Lower leg skin (tissue), 4 donors: ENCODE measurements at places on chromosomes 5 and 9. TPM values are rescaled to one million over a fixed set of nuclear protein-coding genes. Genes with fewer than 3 reads are reported as not detected.

- DNase-seq = no peak
Measured at GRCh38 chr5:17024686-17025180, 88.6 kb upstream of the MYO10 start.

Gene IFNB1
- not detected for total RNA-seq

DNA sequence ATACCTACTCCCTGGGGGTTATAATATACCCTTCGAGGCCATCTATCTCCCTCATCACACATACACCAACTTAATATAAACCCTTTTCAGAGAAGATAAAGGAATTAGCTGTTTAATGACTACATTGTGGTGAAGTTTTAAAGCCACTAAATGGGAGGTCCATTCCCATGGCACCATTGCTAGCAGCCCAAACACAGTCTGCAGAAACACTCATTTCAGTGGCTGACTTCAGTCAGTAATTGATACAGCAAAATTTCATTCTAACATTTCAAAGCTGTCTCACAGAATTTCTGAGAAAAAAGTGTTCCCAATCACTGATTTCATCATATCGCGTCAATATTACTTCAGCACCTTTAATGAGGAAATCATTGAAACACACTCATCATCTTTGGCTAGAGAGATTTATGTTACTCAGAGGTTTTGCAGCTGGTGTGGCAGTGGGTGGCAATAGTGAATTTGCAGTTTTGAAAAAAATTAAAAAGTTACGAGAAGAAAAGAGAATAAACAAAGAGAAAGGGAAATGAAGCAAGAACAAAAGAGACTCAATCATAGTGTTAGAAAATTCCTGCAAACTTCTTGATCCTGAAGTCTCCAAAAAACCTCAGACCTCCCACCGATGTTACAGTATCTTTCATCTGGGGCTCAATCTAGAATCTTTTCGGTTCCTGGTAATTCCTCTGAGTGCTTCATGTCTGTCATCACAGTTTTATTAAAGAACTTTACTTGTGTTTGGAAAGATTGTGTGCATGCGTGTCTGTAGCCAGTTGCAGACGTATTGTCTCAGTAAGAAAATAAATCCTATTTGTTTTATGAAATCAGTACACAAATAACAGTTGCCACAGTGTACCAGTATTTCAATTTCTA lies 105.0 kb downstream of the ERCC6L2 start:
- DNase-seq = no peak

- no peak for DNase-seq
Measured at GRCh38 chr5:168327019-168327421, 35.6 kb downstream of the WWC1 start.

- no peak for DNase-seq
Measured at GRCh38 chr5:144205141-144205551, 34.5 kb downstream of the KCTD16 start.

DNA sequence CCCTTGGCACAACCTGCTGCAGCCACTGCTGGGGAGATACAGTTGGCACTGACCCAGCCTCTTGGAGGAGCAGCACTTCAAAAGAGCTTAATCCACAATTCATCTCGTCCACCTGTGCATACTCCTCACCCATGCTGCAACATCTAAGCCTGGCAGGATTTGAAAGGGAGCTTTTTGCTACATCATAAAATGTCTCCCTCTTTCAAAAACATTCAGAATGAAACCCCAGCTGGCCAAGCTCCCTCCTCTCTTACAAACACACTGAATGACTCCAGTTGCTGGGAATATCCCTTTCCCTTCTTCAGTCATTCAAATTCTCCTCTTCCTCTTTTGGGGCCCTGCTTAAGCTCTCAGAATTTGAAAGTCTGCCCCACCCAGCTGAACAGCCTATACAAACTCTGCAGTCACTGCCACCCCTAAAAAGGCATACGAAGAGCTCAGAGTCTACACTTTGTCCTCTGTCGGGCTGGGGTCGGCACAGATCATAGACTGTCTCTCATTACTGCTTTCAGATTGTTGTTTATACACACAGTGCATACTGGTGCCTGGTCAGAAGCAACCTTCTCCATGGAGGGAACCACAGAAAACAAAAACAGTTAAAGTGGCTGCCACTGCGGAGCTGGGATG lies 8.8 kb upstream of the C5orf15 start:
- DNase-seq = no peak
